Thoracic aorta (tissue), 2 donors: ENCODE measurements at places on chromosomes 1 and 21.

GRCh38 chr21:31658053-31658452 lies 1.4 kb upstream of the SOD1 start:
- DNase-seq, result no peak
- H3K27me3 ChIP-seq, result no peaks in the 10 kb centered on the region
- no peak overlapping the region for H3K27ac ChIP-seq
- H3K36me3 ChIP-seq, result no peaks in the 10 kb centered on the region
- H3K4me1 ChIP-seq, result peaks cover 10% of the 10 kb centered on the region

- H3K4me1 ChIP-seq, result peaks cover 8% of the 10 kb centered on the region
- no peaks in the 10 kb centered on the region for H3K27me3 ChIP-seq
- peak within 1 kb of the TSS; percentile 86 for H3K4me3 ChIP-seq
- no peaks in the 10 kb centered on the region for H3K36me3 ChIP-seq
- no peak within 1 kb of the TSS for H3K27ac ChIP-seq
Measured at GRCh38 chr1:1020000-1020404, at the start of gene AGRN. Gene AGRN (plus strand): TSS chr1:1020120. CDS start chr1:1020173, 53 bp downstream.

GRCh38 chr1:59432531-59433439 lies 135.9 kb downstream of the FGGY start:
- H3K4me3 ChIP-seq, result no peak overlapping the region
- H3K27ac ChIP-seq, result peak overlapping the region; percentile 71
- H3K27me3 ChIP-seq, result no peaks in the 10 kb centered on the region
- no peaks in the 10 kb centered on the region for H3K36me3 ChIP-seq

- peaks cover 62% of the 10 kb centered on the region for H3K4me1 ChIP-seq
- no peaks in the 10 kb centered on the region for H3K36me3 ChIP-seq
- H3K27me3 ChIP-seq, result no peaks in the 10 kb centered on the region
- H3K4me3 ChIP-seq, result no peak overlapping the region
Measured at GRCh38 chr1:115186711-115187265, 97.5 kb upstream of the TSPAN2 start.

GRCh38 chr1:24321697-24322469 lies 2.7 kb downstream of the GRHL3 start:
- H3K4me1 ChIP-seq, result no peaks in the 10 kb centered on the region
- no peak overlapping the region for H3K27ac ChIP-seq
- no peaks in the 10 kb centered on the region for H3K27me3 ChIP-seq
- H3K4me3 ChIP-seq, result peak overlapping the region; percentile 78
- DNase-seq, result no peak
- no peaks in the 10 kb centered on the region for H3K36me3 ChIP-seq
